ENCODE measurements at places on chromosomes 4 and X.

DNA sequence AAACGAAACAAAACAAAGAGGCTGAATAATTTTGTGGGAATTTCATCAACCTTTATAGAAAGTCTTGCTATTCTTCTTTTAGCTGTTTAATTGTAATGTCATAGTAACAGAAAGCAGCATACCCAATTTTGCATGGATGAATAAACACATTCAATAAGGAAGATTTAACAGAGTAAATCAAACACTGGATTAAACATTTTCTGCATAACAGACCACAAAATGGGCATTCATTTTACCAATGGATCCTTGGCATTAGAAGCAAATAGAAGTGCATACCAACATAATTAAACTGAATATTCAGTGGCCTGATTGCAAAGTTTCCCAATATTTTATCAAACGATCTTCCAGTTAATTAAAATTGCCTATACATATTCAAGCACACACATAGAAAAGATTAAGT lies 4.4 kb upstream of the CHM start:
- no peak for DNase-seq

- DNase-seq: no peak
Observed at GRCh38 chrX:16454926-16455325, 195.0 kb upstream of the S100G start.

DNA sequence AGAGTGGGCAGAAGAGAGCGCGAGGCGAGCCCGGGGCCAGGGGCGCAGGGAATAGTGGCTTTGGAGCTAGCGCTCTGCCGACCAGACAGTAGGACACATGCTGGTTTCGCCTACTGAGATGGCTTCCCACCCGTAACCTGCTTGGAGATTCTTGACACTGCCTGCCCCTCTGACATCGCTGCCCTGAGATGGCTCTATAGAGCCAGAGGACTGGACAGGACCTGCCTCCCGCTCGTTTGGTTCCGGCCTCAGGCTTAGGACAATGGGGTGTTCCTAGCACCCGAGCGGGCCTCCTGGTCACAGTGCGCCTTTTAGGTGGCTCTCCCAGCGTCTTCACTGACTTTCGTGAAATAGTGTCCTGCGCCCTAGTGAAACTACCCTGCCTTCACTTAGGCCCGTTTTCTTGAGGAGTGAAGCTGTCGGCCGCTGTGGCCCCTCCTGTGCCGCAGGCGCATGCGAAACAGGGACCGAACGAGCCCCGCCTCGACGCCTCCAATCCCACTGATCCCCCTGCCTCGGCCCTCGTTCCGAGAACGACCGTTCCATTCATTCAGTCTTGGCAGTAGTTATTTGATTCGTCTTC lies 608 bp downstream of the TAF1 start:
- DNase-seq: peak; percentile 4

DNA sequence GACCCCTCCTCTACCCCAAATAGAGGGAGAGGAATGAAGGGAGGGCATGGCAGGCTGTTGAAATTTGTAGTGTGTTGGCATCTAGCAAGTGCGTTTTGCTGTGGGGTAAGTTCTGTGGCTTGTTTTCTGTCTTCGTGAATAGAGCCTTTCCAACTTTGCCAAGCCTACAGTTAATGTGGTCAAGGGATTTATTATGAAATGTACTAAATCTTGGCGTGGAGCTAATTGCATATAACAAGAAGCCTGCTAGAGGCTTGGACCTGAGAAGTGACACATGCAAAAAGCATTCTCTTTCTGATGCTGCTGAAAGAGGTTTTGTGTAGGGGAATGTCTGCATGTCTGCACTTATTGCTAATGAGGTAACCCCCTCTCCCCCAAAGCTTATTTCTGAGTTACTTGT lies 132.2 kb downstream of the BMPR1B start:
- no peak for DNase-seq

- no peak for DNase-seq
Observed at GRCh38 chr4:80471756-80472155, 136.2 kb downstream of the CFAP299 start.

DNA sequence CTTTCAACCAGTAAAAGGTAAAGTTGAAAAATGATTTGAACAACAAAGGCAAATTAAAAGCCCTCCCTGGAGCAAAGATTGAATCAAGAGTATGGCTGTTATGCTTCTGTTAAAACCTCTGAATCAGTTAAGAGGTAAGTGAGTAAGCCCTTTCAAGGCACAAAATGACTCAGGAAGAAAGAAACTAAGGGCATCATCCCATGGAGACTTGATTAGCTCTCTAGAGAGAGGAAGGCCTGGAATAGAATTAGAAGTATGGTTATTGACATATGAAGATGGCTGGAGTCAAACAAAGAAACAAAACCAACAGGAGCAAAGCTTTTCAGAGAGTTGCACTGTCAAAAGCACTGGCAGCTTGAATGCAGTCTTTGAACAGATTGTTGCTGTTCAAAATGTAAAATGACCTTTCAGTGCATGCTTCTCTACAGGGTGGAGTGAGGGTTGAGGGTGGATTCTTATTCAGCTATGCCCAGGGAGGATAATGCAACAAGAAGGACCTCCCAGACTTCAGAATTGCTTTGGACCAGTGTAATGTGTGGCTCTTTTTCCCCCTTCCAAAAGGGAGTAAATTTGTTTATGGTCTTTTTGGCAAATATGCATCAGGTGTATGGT lies 365.5 kb downstream of the GBA3 start:
- no peak for DNase-seq

DNA sequence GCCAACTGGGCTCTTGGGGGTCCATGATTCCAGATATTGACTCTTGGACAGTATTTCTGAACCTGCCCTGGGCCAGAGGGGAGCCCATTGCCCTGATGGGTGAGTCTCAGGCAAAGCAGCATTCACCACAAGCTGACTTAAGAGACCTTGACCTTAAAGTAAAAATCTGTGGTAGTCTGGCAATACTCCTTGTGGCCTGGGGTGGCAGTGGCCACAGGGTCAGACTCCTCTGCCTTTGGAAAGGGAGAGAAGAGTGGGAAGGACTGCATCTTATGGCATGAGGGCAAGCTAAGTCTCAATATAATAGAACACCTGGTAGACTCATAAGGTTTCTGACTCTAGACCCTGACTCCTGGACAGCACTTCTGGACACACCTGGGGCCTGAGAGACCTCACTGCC lies 340.3 kb upstream of the MAD2L1 start:
- DNase-seq: no peak

DNA sequence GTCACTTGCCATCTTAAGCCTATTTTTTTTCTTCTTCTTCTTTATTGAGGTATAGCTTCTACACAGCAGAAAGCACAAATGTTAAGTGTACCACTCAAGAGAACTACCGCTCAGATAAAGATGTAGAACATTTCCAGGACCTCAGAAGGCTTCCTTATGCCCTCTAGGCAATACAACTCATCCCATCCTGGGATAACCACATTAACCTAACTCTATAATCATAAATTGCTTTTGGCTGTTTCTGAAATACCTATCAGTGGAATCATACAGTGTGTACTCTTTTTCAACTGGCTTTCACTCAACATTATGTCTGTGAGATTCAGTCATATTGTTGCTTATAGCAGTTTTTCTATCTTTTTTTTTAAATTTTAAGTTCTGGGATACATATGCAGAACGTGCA lies 51.7 kb downstream of the ARFIP1 start:
- no peak for DNase-seq

GRCh38 chr4:147354237-147354636 lies 126.7 kb upstream of the EDNRA start:
- no peak for DNase-seq

Measured in GM20000 (cell line).